ENCODE measurements at places on chromosomes 2 and 18.

GRCh38 chr18:63676526-63677323, 15.0 kb upstream of the SERPINB3 start:
- DNase-seq: no peak

DNA sequence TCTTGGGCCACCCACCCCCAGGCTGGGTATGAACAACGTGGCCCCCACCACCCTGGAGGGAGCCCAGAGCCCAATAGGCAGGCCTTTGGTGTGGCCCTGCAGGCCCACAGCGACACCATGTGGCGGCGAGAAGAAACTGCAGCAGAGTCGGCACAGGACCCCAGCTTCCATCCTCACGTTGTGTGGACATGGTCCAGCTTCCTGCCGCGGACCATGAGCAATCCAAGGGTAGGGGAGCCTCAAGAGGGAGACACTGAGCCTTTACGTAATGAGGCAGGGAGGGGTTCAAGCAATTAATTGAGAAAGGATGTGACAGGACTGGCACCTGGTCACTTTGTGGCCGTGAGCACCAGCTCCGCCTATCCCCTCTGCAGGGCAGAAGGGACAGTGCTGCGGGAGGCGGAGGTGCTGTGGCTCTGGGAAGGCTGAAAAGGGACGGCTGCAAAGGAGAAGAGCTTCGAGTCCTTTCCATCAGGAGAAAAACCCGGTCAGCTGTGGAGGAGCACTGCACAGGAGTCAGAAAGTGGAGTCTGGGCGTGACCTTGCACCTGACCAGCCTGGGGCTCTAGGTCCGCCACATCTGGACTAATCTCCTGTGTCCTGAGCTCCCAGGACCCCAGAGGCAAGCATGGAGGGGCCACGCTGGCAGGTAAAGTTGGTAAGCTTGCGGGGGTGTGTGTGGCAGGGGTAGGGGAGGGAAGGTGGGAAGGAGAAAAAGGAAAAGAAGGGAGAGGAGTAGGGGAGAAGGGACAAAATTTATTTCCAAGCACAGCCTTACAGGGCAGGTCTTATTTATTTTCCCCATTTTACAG, 44.9 kb downstream of the TMEM37 start:
- DNase-seq: peak; percentile 42

DNA sequence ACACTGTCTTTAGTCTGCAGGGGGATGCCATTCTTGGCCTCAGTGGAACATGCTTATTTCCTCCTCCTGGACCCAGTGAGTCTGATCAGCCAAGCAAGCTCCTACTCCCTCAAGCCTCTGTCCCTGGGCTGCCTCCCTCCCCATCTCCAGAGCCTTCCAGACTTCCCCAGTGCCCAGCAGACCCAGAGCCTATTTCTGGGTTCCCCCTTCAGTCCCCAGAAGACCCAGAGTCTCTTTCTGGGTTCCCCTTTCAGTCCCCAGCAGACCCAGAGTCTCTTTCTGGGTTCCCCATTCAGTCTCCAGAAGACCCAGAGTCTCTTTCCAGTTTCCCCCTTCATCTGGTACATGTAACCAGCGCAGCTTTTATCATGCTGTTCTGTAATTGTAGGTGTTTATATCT, 17.0 kb upstream of the PKDCC start:
- no peak for DNase-seq

- no peak for DNase-seq
Observed at GRCh38 chr18:64171576-64171975, 22.7 kb upstream of the LINC00305 start.

GRCh38 chr2:226694149-226694548, 105.5 kb downstream of the IRS1 start:
- no peak for DNase-seq

GRCh38 chr2:26993768-26994167, 23.3 kb downstream of the MAPRE3 start:
- DNase-seq: no peak

DNA sequence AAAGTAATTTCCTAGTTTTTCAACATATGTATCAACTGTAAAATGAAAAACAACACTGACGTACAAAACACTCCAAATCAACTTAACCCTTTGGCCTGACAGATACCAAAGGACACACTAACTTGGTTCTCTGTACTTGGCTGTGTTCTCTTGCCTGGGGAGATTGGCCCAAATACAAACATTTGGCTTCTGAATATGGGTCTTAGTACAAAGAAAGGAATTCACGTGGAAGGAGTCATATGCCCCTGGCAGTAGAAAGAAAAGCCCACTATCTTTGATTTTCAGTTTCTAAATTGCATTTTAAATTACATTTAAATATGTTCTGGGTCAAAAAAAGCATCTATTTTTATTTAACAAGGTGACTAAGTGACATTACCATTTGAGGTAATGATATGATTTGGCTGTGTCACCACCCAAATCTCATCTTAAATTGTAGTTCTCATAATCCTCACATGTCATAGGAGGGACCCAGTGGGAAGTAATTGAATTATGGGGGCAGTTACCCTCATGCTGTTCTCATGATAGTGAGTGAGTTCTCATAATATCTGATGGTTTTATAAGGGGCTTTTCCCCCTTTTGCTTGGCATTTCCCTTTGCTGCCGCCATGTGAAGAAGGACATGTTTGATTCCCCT, 153.6 kb upstream of the CCDC195 start:
- no peak for DNase-seq
